ENCODE measurements at places on chromosomes 7 and 10.

DNA sequence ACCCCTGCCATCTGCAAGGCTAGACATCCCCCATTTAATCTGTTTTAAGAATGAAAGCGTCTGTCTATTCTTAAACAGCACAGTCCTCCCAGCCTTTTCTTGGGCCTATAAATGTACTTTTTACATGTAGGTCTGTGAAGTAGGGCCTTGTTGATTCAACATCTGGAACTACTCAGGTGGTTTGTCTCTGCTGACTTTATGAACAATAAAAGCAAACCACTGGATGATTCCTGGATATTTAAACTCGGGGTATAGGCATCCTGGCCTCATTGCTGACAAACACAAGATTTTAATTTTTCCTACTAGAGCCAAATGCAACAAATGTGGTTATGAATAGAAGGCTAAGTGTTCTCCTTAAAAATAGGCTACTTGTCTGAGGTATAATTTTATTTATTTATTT, 198.3 kb downstream of the WDR11 start:
- no peak for DNase-seq

DNA sequence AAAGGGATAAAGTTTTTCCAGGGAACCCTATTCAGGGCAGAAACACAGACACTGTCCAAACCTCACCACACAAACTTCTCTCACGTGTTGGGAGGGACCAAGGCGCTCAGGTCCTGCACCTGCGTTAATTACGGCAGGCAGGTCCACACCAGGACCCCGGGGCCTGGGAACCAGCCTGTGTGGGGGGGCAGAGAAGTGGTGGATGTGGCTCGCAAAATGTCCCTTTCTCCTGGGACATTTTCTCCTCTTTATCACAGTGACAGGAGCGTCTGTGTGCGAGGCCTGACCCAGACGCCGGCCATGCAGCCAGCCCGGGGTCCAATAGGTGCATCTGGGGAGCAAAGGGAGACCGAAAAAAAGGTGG, 73.4 kb upstream of the ZNF722 start:
- no peak for DNase-seq

- DNase-seq: no peak
Observed at GRCh38 chr10:46312953-46313352, 26.2 kb downstream of the ANTXRL start.

- DNase-seq: no peak
Observed at GRCh38 chr7:92076509-92076908, 57.8 kb downstream of the CYP51A1 start.

DNA sequence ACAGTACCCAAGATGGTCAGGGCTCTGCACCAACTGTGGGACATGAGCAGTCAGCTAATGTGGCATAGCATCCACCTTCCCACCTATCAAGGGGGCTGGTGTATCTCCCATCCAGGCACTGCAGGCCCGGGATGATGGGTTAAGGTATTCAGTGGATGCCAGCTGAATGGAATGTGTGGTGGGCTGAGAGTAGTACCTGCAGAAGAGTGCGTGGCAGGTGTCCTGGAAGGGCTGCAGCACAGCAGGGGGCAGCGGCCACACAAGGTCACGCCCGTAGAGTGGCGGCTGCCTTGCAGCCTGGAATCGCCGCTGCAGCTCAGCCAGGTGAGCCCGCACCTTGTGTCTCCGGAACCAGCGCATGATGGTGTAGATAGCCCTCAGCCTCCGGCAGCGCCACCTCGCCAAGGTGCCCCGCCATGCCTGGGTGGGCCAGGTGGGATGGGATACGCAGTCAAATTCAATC, 13.3 kb downstream of the MYO1G start:
- DNase-seq: no peak

DNA sequence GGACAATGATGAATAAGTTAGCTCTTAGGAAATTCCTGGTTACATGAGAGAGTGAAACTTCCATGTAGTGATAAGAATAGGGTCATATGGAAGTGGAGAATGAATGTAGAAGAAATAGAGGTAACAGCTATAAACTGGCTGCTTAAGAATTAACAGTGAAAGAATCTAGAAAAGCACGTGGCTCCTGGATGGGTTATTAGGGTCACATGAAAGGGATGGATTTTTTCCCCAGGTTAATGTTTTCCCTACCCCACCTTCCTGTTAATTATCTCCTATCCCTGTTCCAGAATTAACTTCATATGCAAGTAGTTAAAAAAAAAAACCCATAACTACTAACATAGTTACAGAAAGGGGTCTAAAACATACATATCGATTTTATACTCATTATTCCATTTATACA, 58.0 kb downstream of the ANKIB1 start:
- DNase-seq: no peak

DNA sequence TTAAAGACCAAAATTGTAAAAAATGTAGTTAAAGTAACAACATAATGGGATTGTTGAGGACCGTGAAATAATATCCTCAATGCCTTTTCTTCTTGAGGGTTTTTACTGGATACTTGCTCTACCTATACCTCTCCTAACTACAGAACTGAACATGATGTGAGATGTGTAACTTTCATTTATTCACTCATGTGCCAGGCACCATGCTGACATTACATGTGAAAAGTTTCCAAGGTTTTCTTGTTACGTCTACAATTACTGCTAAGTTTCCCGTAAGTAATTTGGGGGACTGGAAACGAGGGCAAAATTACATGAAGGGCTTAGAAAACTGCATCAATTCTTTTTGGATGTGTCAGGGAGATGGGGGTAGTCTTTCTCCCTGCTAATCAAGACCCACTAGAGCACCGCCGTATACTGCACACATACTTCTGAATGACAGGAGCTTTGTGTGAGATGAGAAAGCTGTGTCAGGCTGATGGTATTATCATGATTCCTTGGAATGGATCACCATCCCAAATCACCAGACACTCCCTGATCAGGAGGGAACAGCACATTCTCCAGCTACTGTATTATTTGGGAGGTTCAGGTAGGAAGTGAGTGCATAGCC, 41.8 kb downstream of the PTPRZ1 start:
- no peak for DNase-seq

GRCh38 chr7:33243319-33243881, 114.0 kb downstream of the BBS9 start:
- peak; percentile 31 for DNase-seq

DNA sequence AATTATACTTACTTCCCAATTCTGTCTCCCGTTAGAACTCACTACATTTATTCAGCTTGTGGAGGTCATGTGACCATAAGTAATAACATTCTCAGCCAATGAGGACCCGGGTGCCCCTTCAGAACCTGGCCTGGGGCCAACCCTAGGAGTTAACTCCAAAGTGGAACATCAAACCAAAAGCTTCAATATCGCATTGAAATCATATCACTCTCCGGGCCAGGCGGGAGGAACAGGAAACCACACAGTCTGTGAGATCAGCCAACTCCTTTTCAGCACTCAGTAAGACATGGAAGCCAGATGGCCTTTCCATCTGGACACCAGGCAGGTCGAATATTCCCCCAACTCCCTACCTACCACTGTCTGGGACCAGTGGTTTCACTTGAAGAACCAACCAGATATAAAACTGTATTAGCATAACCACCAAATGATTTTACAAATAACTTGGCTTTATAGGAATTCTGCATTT, 5.5 kb downstream of the CREB3L2 start:
- DNase-seq: no peak

- DNase-seq: peak; percentile 84
Observed at GRCh38 chr10:68331455-68332258, at the start of gene HNRNPH3. Gene HNRNPH3 (plus strand): TSS chr10:68332064. CDS start chr10:68337222, 5,158 bp downstream.

DNA sequence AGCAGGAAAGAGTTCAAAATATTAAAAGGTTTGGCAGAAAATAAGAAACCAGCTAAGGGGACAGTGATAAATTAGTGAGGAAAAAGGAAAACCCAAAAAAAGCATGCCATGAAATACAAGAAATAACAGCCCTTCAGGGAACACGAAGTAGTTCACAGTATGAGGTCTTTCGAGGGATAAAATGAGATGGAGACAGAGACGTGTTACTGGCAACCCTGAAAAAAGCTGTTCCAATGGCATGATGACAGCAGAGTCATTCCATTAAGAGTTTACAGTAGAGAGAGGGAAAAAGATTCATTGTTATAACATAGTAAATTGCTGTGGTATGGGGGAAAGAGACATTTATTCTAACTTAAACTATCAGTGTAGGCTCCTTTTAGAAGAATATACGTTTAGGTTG, 391.2 kb downstream of the ANKRD7 start:
- no peak for DNase-seq

GRCh38 chr7:1176891-1177373, 16.9 kb upstream of the ZFAND2A start:
- no peak for DNase-seq

- DNase-seq: no peak
Observed at GRCh38 chr7:128811631-128812430, 18.4 kb upstream of the FLNC start.

GRCh38 chr10:66258693-66259092, 667.1 kb upstream of the LRRTM3 start:
- DNase-seq: no peak

DNA sequence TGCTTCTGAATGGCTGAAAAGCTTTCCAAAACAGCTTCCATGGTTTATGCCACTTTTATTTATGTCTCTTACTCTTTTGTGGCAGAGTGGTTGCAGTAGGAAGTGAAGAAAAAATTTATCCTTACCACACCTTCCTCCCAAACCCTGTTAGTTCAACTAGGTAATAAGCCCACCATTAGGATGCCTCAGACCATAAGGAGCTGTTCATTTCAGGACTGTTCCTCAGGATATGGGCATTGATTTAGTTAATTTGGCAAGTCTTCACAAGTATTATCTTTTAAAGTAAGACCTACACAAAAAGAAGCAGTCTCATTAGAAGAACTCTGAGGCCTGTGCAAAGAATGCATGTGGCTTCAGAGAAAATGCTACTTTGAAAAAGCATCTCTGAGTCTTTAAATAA, 82.9 kb upstream of the PDLIM1 start:
- DNase-seq: no peak

DNA sequence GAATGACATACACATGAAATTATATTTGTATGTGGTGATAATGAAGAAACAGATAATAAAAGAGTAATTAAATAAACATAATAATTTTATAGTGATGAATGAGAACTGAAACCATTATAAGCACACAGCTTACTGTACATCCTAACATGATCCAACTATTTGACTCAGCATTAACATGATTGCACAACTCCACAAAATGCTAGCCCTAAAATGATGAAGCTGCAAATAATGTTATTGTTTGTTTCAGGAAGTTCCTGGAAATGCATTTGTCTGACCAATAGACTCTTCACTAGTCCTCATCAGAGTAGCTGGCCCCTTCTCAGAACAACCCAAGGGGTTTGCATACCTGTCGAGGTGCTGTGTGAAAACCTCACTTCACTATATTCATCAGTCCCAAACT, 115.5 kb downstream of the RTKN2 start:
- DNase-seq: no peak

GRCh38 chr7:44065431-44066110, at the start of gene PGAM2:
Gene PGAM2 (minus strand): TSS chr7:44065567. CDS start chr7:44065529, 38 bp downstream.
- DNase-seq: no peak

GRCh38 chr10:515674-516073, 173.8 kb downstream of the DIP2C start:
- DNase-seq: no peak

GRCh38 chr7:107080533-107080932, 36.0 kb downstream of the PRKAR2B start:
- DNase-seq: no peak

DNA sequence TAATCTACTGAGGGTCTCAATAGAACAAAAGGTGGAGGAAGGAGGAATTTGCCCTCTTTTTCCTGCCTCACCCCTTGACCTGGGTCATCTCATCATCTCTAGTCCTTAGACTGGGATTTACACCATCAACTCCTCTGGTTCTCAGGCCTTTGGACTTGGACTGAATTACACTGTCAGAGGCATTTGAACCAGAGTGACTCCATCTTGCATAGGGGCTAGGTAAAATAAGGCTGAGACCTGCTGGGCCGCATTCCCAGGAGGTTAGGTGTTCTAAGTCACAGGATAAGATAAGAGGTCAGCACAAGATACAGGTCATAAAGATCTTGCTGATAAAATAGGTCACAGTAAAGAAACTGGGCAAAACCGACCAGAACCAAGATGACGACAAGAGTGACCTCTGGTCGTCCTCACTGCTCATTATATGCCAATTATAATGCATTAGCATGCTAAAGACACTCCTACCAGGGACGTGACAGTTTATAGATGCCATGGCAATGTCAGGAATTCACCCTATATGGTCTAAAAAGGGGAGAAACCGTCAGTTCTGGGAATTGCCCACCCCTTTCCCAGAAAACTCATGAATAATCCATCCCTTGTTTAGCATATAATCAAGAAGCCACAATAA, 84.0 kb downstream of the C1GALT1 start:
- DNase-seq: no peak

- DNase-seq: no peak
Observed at GRCh38 chr10:61701706-61702105, 39.0 kb downstream of the CABCOCO1 start.

- DNase-seq: no peak
Observed at GRCh38 chr10:126716366-126716765, 45.9 kb upstream of the C10orf90 start.

- DNase-seq: no peak
Observed at GRCh38 chr7:24500599-24500998, 72.7 kb upstream of the PALS2 start.

GRCh38 chr10:30546511-30546910, 83.0 kb downstream of the LYZL2 start:
- DNase-seq: no peak

- no peak for DNase-seq
Observed at GRCh38 chr10:131676046-131676799, 224.6 kb upstream of the PPP2R2D start.

DNA sequence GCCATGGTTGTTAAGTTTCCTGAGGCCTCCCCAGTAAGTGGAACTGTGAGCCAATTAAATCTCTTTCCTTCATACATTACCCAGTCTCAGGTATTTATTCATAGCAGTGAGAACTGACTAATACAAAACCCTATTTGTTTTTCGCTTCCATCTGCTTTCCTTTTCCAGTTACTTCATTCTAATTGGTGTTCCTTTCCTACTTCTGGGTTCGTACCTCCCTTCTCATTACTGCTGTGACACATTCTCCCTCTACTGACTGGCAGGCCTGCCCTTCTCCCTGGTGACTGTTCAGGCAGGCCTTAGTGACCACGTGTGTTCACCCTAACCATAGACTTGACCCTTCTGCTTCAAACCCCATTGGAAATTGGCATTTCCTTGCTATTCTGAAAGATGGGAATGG, 37.7 kb downstream of the MTURN start:
- DNase-seq: no peak

DNA sequence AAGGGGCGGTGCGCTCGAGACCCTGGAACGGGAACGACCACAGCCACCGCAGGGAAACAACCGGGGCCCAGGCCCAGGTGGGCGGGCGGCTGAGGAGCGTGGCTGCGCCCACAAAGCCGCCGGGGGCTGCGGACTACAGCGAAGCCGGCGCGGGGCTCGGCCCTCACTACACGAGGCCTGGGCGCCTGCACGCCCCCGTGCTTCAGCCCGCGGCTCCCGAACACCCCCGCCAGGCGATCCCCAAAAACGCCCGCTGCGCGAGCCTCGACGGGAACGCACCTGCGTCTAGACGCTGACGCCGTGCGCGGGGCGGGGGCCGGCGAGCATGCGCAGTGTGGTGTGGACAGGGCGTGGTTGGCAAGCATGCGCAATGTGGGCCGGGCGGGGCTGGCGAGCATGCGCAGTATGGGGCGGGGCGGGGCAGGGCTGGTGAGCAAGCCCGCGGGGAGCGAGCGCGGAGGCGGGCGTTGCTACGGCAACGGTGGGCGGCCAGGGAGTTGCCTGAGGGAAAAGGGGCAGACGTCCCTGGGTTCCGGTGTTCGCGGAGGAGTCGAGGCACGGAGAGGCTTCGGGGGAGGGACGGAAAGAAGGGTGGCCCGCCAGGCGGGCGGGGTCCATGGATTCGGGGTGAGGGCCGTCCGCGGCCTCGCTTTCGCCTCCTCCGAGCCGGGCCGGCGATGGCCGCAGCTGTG, at the start of gene RNF32:
Gene RNF32, plus strand, starts transcription at position 518 of the 692 bp plus-strand sequence. CDS start 3,104 bp downstream, outside the sequence.
- peak; percentile 47 for DNase-seq

- no peak for DNase-seq
Observed at GRCh38 chr7:15168489-15168888, 265.9 kb upstream of the DGKB start.

Data from non-pigmented ciliary epithelial cell (primary cell).